ENCODE measurements at places on chromosomes 4 and X.

DNA sequence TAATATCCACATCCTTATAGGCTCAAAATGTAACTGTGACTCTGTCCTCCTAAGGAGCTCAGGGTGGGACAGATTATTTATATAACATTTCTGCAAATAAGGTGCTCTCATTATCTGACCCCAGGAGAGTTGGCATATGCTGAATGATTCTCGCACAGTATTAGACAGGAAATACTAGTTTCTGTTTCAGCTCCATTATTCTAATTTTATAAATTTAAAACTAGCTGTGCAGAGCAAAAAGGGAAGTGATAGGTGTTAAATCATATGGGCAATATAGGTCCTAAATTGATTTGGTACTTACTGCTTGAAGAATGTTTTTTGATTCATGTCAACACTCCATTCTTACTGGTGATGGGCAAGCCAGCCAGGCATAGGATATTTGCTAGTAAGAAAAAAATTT is 141.5 kb downstream of the GLRA2 start:
- no peak for DNase-seq

DNA sequence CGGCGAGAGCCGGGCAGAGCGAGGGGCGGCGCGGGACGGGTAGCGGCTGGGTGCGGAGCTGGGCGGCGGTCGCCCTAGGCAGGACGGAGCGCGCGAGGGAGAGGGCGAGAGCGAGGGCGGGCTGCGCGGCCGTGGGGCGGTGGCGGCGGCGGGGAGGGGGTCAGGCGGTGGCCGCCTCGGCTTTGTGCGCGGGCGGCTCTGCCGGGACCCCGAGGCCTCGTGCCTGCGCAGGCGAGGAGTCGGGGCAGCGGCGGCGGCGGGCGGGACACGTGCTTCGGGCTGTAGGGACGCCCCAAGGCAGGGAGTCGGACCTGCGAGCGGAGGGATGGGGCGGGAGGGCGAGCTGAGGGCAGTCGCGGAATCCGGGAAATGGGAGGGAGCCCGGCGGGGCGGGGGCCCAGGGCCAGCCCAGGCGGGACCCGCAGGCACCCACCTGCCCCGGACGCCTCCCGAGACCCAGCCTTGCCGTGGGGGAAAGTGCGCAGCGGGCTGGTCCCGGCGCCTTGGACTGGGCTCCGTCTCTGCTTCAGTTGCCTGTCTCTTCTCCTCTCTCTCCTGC is 465 bp downstream of the BMPR1B start:
- no peak for DNase-seq

- no peak for DNase-seq
Measured at GRCh38 chr4:172050911-172051310, 237.7 kb downstream of the GALNTL6 start.

DNA sequence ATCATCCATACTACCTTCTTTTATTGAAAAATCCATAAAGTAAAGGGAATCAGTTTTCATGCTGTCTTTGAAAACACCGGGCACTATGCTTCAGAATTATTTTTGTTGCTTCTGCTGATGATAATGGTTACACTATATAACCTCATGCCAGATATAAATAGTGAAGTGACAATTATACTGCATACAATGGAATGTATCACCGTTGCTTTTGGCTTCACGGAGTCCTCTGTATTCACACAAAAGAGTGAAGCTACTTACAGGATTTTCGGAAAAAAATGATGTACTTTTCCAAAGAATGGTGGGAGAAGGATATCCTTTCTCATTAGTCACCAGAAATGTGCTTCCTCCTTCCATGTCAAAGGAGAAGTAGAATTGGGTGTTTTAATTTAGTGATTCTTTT is 159.1 kb upstream of the PITX2 start:
- no peak for DNase-seq

DNA sequence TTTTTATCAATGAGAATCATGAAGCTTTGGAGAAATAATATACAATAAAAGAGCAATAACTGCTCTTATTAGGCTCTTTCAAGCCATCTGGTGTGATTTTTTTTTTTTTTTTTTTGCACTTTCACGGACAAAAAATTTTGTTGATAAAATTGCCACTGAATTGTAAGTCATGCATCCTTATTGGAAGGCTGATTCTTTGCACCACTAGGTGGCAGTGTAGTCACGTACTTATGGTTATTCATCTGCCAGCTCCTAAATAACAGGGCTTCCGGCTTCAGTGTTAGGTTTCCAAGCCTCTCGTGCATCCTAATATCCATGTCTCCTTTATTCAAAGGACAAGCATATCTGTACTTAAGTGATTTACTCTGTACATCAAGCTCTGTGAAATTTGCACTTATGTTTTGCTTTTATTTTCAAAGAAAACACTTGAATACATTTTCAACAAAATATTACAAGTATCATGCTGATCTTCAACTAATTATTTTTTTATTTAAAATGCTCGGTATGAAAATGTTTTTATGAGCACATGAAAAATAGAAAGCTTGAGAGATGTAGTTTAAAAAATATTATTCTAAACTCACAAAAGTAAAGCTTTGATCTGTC is 1578.3 kb upstream of the TENM3 start:
- DNase-seq: peak; percentile 14

DNA sequence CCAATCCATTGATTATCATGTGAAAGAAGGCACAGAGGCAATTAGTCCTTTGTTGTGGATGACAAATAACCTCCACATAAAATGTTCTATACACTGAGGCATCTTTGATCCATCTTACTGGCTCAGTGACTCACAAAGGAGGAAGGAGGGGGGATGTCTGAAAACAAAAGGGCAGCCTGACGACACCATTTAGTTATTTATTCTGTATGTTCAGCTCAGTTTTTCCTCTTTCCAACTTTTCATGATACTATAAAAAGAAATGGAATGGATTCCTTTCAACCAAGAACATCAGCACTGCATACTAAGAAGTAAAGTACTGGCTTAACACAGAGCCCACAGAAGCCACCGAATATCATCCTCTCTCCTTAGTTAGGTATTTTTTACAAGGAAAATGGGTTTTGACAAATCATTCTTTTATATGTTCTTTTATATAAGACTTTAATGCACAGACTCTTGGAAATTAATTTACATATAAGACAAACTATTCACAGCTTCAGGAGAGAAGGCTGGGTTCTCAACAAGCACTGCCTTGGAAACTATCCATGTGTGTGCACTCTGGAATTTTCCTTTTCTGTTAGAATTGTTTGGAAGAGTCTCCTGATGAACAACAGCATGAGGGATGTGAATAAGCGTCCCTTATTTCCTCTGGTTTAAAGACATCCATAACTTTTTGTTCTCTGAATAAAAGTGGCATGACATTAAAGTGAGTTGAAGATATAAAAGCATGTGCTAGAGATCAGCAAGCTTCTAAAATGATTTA is 135.6 kb downstream of the TSPAN5 start:
- no peak for DNase-seq

GRCh38 chr4:168993714-168994510 is 16.1 kb downstream of the CBR4 start:
- DNase-seq: no peak

GRCh38 chr4:177464026-177464425 is 21.8 kb upstream of the AGA start:
- no peak for DNase-seq

DNA sequence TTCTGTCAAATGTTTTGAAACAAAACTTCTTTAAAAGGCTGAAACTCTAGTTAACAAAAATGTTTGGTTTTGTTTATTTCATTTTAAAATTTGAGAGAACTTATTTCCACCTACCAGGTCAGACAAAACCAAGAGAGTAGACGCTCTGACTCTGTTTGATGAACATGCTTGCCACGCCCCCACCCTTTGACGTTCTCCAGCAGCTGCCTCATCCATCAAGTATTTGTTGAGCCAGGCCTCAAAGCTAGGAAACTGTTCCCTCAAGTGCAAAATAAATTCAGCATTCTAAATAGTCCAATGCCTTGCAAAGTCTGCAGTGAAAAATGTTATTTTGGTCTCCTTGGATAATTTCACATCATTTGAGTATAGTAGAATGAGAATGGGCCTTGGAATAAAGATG is 121.6 kb downstream of the GUCY2F start:
- no peak for DNase-seq

- no peak for DNase-seq
Measured at GRCh38 chr4:1715002-1715758, 3.1 kb upstream of the SLBP start.

DNA sequence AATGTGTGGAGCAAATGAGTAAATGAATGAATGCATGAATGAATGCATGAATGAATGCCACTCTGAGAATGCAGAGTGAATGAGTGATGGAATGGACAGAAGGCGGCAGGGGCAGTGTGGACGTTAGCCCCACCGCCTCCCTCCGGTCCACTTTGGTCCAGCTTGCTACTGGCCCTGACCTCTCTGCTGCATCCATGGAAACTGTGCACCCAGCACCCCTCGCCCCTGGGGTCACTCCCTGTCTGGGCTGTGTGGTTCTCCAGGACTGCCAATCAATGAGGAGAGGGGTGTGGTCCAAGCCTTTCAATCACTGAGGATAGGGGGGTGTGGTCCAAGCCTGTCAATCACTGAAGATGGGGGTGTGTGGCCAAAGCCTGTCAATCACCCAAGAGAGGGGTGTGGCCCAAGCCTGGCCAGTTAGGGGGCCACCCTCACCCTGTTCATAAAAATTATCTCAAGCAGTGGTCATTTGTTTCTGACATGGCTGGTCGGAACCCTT is 39.2 kb upstream of the ASMTL start:
- no peak for DNase-seq

GRCh38 chr4:66606908-66607307 is 936.6 kb upstream of the EPHA5 start:
- no peak for DNase-seq

DNA sequence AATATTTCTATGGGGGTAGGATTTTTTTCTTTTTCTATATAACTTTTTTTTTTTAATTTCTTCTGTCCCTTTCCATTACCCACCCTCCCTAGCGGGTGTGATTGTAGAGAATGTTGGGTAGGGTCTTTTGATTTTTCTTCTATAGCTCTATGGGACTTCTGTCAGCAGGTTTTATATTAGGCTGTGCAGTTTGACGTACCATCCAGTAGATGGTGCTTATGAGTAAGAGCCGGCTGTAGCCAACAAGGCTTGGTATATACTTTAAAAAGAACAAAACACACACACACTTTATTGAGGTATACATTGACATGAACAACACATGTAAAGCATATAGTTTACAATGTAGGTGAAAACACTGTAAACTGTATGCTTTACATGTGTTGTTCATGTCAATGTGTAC is 247.9 kb upstream of the POF1B start:
- DNase-seq: no peak

GRCh38 chrX:46279214-46279924 is 265.9 kb downstream of the ZNF674 start:
- DNase-seq: no peak

GRCh38 chr4:172124656-172125308 is 311.6 kb downstream of the GALNTL6 start:
- DNase-seq: no peak

DNA sequence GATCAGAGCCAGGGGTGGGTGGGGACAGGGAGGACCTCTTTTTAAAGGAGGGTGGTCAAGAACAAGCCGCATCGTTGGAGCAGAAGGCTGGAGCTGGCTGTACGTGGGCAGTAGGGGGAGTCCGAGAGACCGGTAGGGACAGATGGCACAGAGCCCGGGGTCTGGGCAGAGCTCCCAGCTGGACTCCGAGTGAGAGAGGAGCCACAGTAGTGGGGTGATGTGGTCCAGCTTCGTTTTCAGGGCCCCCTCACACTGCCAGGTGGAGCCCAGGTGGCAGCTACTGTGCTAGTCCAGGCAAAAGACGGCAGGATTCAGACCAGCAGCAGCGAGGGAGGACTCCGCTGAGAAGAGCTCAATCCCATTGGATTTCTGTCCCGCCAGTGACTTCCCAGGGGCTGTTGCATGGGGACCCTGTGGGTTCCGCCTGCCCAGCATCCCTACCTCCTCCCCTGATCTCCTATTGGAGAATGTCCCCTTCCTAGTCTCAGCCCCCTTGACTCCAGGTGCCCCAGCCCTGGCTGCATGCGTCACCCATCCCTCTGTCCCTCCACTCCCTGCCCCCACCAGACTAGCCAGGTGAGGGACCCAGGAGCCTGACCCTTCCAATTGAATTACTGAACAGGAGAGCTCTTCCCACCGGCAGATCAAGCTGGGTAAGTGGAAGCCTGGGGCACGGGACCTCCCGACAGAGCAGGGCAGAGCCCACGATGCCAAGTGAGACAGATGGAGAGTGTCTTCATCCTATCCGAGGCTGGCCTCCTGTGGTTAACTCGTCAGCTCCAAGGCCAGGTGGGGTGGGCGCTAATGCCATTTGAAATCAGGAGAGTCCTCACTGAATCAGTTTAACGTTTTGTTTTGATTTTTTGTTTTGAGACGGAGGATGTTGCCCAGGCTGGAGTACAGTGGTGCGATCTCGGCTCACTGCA is 2.9 kb downstream of the ARHGAP4 start:
- DNase-seq: no peak

DNA sequence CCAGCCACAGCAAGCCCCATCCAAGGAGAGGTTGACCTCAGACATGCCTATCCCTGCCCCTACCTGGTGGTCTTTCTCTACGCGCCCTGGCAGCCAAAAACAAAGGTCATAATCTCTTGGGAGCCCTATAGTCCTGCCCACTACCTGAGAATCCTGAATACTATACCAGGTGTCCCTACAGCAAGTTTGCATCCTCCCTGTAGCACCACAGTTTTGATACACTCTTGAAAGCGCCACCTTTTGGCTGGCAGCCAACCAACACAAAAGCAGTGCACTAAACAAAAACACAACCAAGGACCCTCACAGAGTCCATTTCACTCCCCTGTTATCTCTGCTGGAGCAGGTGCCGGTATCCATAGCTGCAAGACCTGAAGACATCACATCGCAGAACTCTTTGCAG is 523.8 kb upstream of the CPEB2 start:
- DNase-seq: no peak

GRCh38 chr4:8762356-8762755 is 109.3 kb downstream of the HMX1 start:
- no peak for DNase-seq

DNA sequence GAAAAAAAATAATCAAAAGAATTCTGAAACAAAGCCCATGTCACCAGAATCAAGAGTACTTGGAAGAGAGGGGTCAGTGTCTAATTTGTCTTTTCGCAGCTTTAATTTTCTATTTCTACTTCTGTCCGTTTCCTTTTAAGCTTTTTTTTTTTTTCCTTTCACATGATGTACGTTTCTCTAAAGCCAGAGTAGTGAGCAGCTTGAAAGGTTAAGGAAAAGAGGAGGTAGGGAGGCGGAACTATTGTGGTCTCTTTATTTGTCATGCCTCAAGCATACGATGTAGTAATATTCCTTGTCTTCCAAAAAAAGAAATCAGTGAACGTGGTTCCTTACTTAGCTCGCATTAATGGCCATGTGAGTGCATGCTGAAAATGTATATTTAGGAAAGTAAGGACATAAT is 311.5 kb downstream of the TENM3 start:
- no peak for DNase-seq

DNA sequence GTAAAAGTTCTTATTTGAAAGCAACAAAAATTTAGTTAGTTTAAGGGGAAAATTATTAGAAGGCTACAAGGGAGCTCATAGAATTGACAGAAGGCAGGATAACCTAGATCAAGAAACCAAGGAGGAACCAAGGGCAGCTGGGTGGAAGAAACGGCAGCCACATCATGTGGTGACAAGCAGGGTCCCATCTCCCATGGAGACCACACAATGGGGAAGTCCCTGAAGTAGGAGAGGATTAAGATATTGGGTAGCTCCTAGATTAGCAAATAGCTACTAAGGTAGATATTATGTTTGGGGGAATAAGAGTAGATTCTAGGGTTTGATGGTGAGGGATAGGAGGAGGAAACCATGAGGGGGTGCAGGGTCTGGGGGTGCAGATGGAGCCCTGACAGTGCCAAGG is 48.0 kb upstream of the TMEM154 start:
- DNase-seq: no peak
